ENCODE measurements at places on chromosomes 5 and 9.

- no peak for DNase-seq
Measured at GRCh38 chr5:150122158-150122510, 33.5 kb downstream of the PDGFRB start.

- DNase-seq, result no peak
Measured at GRCh38 chr5:93724791-93725190, 16.6 kb downstream of the POU5F2 start.

DNA sequence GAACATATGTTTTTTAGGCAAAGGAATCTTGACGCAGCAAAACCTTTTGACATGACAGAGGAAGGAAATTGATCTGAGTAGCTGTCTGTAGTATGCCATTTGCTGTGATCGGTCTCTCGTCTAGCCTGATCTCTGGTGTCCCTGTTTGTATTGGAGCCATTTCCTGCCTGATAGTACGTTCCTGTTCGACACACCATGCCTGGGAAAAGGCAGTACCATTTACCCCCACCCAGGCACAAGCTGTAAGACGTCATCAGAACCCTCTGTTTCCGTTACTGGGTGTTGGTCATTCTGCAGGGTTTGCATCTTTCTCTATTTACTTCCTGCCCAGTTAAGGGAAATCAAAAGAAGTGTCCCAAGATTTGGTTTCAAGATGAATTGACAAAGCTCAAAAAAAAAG is 129.7 kb downstream of the CEMIP2 start:
- DNase-seq, result peak; percentile 43

- DNase-seq, result no peak
Measured at GRCh38 chr9:21616082-21616778, 134.1 kb upstream of the IFNE start.

GRCh38 chr5:77082280-77082679 is 4.8 kb downstream of the ZBED3 start:
- no peak for DNase-seq

DNA sequence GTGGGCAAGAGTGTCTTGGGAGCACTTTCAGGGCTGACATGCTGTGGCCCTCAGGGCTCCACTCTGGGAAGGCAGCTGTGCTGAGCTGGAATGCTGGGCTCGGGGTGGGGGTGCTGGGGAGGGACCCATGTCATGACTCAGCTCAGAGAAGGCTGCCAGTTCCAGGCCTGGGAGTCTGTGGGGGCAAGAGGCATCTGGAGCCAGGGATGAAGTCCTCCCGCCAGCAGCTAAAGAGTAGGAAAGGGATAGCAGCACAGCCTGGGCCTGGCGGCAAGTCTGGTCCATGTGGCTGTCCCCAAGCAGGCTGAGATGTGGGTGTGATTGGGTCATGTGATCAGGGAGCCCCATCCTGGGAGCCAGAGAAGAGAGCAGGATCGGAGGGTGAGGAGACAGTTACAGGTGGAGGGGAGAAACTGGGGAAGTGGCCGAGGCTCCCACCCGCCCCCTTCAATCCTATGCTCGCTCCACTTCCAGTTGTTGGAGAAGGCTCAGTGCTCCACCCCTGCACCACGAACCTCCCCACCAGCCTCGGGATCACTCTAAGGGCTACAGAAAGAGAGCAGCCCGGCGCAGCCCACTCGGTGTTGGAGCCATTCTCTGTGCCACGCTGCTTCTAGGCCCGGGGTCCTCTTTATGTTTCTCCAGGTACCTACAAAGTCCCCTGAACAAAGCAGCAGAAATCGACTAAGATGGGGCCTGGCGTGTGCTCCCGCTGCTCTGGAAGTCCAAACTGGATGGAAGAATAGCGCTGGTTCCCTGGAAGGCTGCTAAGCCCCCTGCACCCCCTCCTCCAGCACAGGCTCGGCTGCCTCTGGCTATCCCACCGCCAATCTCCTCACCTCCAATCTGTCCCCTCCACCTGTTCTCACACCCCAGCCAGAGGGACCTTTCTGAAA is 12.0 kb downstream of the PDGFRB start:
- peak; percentile 72 for DNase-seq

GRCh38 chr5:122141751-122142150 is 12.4 kb downstream of the ZNF474 start:
- DNase-seq, result no peak

- no peak for DNase-seq
Measured at GRCh38 chr5:171710451-171711024, 75.1 kb upstream of the SMIM23 start.

GRCh38 chr5:40733879-40734563 is 21.7 kb downstream of the TTC33 start:
- no peak for DNase-seq

Measured in right forelimb (tissue), 1 donor.